ENCODE measurements at places on chromosomes 13 and 19. TPM values are rescaled to one million over a fixed set of nuclear protein-coding genes. Genes with fewer than 3 reads are reported as not detected.

The IZUMO2 gene
- not detected for total RNA-seq

DNA sequence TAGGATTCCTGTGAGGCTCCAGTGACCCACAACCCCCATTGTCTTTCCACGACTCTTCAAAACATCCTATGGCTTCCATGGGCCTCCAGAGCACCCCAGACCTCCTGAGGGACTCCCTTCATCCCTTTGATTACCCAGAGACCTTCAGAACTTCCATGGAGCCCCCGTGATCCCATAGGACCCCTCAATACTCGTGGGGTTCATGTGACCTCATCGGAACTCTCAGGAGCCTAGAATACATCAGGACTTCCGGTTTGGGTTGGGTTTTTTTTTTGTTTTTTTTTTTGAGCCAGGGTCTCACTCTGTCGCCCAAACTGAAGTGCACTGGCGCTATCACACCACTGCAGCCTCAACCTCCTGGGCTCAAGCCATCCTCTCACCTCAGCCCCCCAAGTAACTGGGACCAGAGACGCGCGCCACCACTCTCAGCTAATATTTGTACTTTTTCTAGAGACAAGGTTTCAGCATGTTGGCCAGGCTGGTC lies 774 bp downstream of the ALDH16A1 start:
- DNase-seq: peak; percentile 26

The RAB4B gene
- total RNA-seq: 39.7 TPM

DNA sequence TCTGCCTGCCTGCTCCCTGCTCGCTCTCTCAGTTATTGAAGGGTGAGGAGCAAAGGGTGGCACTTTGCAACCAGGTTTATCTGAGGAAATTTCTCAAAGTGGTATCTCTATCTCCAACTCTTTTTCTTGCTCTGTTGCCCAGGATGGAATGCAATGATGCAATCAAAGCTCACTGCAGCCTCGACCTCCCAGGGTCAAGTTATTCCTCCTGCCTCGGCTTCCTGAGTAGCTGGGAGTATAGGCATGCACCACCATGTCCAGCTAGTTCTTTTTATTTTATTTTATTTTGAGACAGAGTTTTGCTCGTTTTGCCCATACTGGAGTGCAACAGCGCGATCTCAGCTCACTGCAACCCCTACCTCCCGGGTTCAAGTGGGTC lies 4.9 kb downstream of the ACTMAP start:
- DNase-seq: no peak

- DNase-seq: no peak
Observed at GRCh38 chr13:20983386-20983785, 78.0 kb downstream of the LATS2 start.

DNA sequence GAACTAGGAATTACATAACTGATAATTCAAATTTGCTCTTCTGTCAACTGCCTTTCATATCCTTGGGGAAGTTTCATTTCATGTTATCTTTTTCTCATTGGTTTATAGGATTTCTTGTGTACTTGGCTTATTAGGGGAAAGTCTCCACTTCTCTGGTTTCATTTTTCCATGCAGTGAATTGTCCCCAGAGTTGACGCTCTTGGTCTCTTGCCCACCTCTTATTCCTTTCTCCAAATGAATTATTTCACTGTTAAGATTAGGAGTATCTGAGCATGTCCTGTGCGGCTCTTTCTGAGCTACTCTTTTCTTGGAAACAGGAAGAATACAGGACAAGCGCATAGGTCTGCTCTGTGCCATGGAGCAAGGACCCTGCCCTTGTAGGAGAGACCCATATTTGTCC lies 104.8 kb downstream of the POSTN start:
- no peak for DNase-seq

The SIGLEC8 gene
- not detected for total RNA-seq

DNA sequence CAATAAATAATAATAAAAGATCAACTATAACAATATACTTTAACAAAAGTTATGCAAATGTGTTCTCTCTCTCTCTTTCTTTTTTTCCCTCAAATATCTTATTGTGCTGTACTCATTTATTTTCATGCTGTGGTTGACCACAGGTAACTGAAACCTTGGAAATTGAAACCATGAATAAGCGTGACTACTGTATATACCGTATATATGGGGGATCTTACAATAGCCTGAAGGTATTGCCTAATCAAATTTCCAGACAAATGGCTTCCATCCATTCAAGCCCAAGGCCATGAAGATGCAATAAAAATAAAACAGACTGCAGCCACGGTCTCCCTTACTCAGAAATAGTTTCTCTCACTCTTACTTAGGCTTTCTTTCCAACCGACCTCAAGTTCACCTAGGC lies 98.3 kb downstream of the SLITRK6 start:
- DNase-seq: no peak

GRCh38 chr13:59950266-59950665 lies 213.5 kb downstream of the DIAPH3 start:
- no peak for DNase-seq

The ZNF560 gene
- 0.16 TPM for total RNA-seq

- no peak for DNase-seq
Observed at GRCh38 chr13:41970022-41970421, 9.1 kb upstream of the VWA8 start.

DNA sequence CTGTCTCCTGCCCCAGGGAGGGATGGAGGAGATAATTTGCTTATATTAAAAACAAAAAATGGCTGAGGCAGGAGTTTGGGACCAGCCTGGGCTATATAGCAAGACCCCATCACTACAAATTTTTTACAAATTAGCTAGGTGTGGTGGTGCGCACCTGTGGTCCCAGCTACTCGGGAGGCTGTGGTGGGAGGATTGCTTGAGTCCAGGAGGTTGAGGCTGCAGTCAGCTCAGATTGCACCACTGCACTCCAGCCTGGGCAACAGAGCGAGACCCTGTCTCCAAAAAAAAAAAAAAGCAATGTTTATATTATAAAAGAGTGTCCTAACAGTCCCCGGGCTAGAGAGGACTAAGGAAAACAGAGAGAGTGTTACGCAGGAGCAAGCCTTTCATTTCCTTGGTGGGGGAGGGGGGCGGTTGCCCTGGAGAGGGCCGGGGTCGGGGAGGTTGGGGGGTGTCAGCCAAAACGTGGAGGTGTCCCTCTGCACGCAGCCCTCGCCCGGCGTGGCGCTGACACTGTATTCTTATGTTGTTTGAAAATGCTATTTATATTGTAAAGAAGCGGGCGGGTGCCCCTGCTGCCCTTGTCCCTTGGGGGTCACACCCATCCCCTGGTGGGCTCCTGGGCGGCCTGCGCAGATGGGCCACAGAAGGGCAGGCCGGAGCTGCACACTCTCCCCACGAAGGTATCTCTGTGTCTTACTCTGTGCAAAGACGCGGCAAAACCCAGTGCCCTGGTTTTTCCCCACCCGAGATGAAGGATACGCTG lies 184.0 kb downstream of the KDM4B start:
- no peak for DNase-seq

- DNase-seq: no peak
Observed at GRCh38 chr13:39970177-39970846, 314.9 kb downstream of the COG6 start.

GRCh38 chr13:100480676-100481075 lies 107.9 kb downstream of the GGACT start:
- no peak for DNase-seq

DNA sequence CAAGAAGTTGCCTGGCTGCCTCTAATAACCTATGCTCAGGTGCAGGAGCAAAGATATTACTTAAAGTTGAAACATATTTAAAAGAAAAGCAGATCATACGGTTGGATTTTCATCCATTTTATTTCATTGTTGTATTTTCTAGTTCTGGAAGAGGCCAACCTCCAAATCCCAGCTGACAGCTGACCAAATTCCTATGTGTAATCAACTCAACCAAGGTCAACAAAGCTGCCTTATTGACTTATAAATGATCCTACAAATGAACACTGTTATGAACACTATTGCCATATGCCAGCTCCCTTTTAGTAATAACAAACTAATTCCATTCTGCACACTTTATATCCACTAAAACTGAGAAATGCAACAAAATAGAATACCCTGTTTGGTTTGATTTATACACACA lies 1537.4 kb downstream of the SLITRK1 start:
- no peak for DNase-seq

- no peak for DNase-seq
Observed at GRCh38 chr13:33561627-33562026, 256.3 kb upstream of the RFC3 start.

DNA sequence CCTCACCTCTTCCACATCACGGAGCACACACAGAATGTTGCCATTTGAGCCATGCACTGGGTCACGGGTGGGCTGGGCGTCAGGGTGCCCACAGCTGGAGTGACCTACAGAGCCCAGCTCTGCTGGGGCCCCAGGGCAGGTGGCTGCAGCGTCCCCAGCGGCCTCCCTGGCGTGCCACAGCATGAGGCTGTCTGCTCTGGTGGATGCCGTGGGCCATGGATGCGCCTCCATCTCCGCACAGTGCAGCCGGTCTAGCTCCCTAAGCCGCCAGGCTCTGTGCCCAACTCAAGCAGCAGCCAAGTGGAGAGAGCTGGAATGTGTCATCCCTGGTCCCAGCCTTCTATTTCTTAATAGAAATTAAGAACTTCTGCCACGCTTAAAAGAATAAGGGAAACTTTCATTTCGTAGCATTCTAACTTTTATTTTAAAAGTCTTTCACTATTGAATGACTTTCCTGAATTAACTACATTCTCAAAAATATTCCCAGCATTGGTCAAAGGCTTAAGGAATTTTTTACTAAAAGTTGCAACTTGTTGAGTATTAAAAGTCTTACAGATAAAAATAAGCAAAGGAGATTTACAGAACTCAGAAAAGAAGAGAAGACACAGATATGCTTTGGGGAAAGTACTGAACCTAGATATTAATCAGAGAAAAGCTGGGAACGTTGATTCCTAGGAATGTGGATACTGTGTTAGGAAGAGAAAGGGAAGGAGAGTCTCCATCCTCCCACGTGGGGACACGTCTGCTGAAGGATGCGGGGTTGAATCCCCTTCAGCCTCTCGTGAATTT lies 59.3 kb downstream of the ATP11A start:
- no peak for DNase-seq

- no peak for DNase-seq
Observed at GRCh38 chr13:110312339-110313031, 5.4 kb downstream of the COL4A2 start.

GRCh38 chr13:59495936-59496512 lies 667.7 kb downstream of the DIAPH3 start:
- no peak for DNase-seq

The CEACAM6 gene
- not detected for total RNA-seq

The SCEL gene
- total RNA-seq: not detected

DNA sequence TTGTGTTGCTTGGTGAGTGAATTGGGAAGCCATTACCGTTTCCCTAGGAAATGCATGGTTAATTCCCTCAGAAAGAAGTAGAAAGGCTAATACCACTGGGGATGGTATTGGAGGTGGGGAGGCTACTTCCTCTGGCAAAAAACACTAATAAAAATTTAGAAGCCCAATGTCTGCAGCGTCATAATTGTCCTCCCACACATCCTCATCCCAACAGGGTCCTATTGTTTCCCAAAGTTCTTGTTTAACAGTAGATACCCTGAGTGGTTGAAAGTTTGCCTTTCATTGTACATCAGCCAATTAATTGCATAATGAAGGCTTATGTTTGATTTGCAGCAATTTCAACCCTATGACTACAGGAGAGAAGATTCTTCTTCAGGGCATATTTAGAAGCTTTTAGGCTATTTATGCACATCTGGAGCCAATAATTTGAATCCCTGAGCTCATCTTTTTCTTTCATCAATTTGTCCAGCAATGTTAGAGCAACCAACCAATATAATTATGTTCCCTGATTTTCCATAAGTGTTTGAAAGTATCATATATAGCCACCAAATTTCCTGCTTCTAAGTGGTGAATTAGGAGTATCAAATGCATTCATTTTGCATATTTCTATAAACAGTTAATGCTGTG lies 491.0 kb downstream of the SLITRK5 start:
- no peak for DNase-seq

- DNase-seq: no peak
Observed at GRCh38 chr19:33214596-33214995, 11.1 kb downstream of the SLC7A10 start.

- peak; percentile 90 for DNase-seq
Observed at GRCh38 chr19:41934849-41935374, 6.7 kb upstream of the ERFL start.

The STOML3 gene
- not detected for total RNA-seq

DNA sequence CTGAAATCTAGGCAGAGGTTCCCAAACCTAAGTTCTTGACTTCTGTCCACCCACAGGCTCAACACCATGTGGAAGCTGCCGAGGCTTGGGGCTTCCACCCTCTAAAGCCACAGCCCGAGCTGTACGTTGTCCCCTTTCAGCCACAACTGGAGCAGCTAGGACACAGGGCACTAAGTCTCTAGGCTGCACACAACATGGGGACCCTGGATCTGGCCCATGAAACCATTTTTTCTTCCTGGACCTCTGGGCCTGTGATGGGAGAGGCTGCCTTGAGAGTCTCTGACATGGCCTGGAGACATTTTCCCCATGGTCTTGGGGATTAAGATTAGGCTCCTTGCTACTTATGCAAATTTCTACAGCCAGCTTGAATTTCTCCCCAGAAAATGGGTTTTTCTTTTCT lies 118.4 kb downstream of the GPC5 start:
- no peak for DNase-seq

GRCh38 chr19:611481-611868 lies 21.8 kb downstream of the HCN2 start:
- peak; percentile 84 for DNase-seq

The C19orf73 gene
- total RNA-seq: 1.5 TPM

DNA sequence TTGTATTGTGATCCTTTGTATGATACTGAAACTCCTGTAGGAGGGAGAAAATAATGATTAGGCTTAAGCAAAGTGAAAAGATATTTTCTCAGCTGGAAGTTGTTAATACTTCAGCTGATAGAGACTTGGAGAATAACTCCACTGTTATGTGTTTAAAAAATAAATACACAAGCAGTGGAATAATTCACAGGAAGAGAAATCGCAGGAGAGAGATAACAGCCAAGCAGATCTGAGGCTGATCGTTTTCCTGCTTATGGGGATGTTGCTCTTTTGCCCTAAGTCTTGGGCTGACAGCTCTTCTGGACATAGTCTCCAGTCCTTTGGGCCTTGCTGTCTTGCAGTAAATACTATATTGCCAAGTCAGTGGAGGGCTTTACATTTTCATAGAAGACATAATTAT lies 93.3 kb downstream of the OLFM4 start:
- no peak for DNase-seq

GRCh38 chr19:2081873-2082810 lies 14.0 kb downstream of the MOB3A start:
- DNase-seq: peak; percentile 80

The OR10H1 gene
- not detected for total RNA-seq

- no peak for DNase-seq
Observed at GRCh38 chr13:74413482-74413881, 279.3 kb upstream of the KLF12 start.

GRCh38 chr19:31233295-31233800 lies 115.9 kb downstream of the TSHZ3 start:
- no peak for DNase-seq

DNA sequence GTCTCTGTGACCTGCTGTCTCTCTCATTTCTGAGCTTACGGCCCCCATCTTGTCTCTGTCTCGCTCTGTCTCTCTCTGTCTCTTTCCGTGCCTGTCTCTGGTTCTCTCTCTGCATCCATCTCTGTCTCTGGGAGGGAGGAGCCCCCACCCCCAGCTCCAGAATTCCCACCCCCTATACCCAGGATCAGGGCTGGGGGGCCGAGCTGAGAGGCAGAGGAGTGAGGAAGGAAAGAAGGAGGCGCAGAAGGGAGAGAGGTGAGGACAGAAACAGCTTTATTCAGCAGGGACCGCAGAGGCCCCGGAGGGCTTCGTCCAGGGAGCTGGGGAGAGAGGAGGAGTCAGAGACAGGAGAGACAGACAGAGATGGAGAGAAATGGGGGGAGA lies 14.0 kb downstream of the JOSD2 start:
- DNase-seq: no peak

The ZNF772 gene
- total RNA-seq: 5.0 TPM

The ZNF417 gene
- 11.8 TPM for total RNA-seq

The BRSK1 gene
- 5.1 TPM for total RNA-seq

Data from activated CD8-positive, alpha-beta T cell treated with anti-CD3 and anti-CD28 coated beads for 36 hours (primary cell).